ENCODE measurements at places on chromosomes 2 and 18.

GRCh38 chr2:206112846-206113547 lies 27.0 kb upstream of the INO80D start:
- DNase-seq: no peak

DNA sequence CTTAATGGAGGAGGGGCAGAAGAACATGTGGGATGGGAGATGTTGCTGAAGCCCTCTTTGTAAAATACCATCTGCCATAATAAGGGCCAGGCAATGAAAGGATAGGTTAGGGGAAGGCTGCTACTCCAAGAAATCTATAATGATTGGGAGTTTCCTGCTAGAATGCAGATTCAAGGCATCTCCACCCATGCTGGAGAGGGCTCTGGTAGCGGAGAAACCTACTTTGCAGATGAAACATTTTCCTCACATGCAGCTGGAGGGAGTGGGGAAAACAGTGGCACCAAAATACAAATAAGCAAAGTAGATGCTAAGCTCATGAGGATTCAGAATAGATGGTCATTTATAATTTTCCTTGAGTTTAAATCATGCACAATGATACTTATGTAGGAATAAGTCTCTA lies 82.3 kb upstream of the GCFC2 start:
- no peak for DNase-seq

DNA sequence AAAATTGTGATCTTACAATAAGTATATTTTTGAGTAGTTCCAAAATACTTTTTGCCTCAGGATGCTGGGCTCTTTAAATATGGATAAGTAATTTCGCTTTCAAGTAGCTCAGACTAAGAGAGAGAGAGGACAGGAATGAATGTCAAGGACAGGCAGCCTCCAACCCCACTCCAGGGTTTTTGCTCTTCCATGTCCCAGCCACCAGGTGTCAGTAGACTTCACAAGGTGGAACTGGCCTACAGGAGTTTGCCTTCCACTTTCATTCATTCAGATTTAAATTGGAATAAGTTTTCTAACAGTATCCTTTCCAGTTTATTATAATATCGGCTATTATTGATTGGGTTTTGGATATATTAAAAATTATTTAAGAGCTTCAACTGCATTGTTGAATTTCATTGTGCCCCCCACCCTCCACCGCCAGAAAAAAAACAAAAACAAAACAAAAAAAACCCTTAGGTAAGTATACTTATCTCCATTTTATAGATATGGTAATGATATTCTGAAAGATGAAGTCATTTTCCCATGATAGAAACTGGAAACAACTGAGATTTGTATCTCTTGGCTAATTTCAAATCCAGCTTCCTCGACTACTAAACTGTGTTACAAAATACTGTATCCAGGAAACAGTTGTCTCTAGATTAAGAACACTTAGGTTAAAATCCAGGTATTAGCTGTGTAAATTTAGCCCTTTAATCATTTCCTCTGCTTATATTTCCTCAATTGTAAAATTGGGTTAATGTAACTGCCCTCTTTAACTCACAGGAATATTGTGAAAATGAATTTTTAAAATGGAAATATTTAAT lies 793.1 kb downstream of the ERBB4 start:
- DNase-seq: peak; percentile 82

- peak; percentile 43 for DNase-seq
Measured at GRCh38 chr2:110735366-110735765, 3.0 kb downstream of the ACOXL start.

DNA sequence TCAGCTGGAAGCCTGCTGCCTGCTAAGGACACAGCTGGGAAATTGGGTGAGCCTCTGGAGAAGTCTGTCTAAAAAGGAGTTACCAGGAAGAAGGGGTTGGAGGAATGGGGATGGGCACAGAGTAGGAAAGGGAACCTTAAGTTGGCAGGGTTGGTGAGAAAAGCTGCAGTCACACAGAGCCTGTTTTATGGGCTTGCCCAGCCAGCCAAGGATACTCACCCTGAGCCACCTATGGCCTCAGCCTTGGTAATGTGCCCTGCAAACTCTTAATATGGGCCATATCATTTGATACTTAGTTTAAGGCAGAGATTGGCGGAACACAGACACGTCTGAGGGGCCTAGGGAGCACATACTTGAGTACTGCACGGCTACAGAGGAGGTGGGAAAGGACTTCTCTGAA lies 418.3 kb upstream of the RAB12 start:
- DNase-seq: no peak

Measured in DMS53 (cell line).